Activated CD4-positive, alpha-beta memory T cell treated with anti-CD3 and anti-CD28 coated beads, Interleukin-2, amount 10 ng/mL, durations not matched to agents 7 days and 5 days (primary cell): ENCODE measurements at places on chromosomes 1 and 21. TPM values are rescaled to one million over a fixed set of nuclear protein-coding genes. Genes with fewer than 3 reads are reported as not detected.
A peak's percentile ranks its signal among the peaks of the same experiment; 100 is the strongest.

The MROH9 gene
- not detected for total RNA-seq

The TFF2 gene
- total RNA-seq = not detected

The GPX7 gene
- 23.5 TPM for total RNA-seq

The MMEL1 gene
- 1.0 TPM for total RNA-seq

DNA sequence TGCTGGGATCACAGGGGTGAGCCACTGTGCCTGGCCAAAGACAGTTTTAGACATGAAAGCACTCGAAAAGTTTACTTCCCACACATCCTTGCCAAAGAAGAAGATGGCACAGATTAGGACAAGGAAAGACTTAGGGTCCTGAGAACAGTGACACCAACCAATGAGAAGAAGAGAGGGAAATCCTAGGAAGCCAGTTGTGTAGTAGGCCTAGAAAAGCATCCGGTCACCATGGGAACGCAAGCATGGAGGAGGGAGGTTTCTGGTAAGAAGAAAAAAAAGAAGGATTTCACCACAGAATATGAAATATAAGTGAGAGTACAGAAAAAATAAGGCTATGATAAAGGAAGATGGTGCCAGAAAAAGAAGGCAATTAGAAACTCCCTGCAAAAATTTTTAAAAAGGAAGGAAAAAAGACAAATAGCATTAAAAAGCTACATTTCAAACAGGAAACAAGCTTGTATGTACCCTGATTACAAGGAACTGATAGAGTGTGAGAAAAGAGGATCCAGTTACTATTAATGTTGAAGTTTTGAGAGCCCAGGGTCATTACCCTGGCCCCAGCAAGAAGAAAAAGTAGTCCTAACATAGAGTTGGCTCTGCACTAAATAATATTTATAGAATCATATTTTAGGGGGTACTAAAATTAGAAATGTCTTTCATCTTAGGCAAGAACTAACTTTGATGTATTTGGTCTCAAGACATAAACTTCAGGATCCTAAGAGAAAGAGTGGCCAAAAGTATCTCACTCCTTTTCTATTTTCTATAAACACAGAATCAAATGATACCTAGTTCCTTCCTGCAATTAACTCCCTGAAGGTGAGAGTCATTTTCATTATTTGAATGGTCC lies 16.1 kb downstream of the DIPK1A start:
- H3K4me1 ChIP-seq = peaks cover 37% of the 10 kb centered on the region
- no peaks in the 10 kb centered on the region for H3K36me3 ChIP-seq
- no peak overlapping the region for H3K27ac ChIP-seq
- DNase-seq = no peak
- no peak overlapping the region for H3K4me3 ChIP-seq
- no peaks in the 10 kb centered on the region for H3K27me3 ChIP-seq

- DNase-seq = no peak
- peaks cover 13% of the 10 kb centered on the region for H3K4me1 ChIP-seq
- no peaks in the 10 kb centered on the region for H3K27me3 ChIP-seq
- H3K36me3 ChIP-seq = no peaks in the 10 kb centered on the region
- H3K27ac ChIP-seq = no peak overlapping the region
Observed at GRCh38 chr1:235571482-235571881, 67.2 kb upstream of the B3GALNT2 start.

- no peaks in the 10 kb centered on the region for H3K36me3 ChIP-seq
- H3K4me3 ChIP-seq = no peak overlapping the region
- H3K27me3 ChIP-seq = peaks cover 50% of the 10 kb centered on the region
- peaks cover 4% of the 10 kb centered on the region for H3K4me1 ChIP-seq
- no peak overlapping the region for H3K27ac ChIP-seq
Observed at GRCh38 chr1:43143441-43143888, 28.6 kb downstream of the EBNA1BP2 start.

GRCh38 chr1:69315823-69316222 lies 251.9 kb upstream of the LRRC7 start:
- H3K36me3 ChIP-seq = no peaks in the 10 kb centered on the region
- no peak for DNase-seq
- no peak overlapping the region for H3K27ac ChIP-seq
- no peaks in the 10 kb centered on the region for H3K27me3 ChIP-seq
- no peaks in the 10 kb centered on the region for H3K4me1 ChIP-seq

DNA sequence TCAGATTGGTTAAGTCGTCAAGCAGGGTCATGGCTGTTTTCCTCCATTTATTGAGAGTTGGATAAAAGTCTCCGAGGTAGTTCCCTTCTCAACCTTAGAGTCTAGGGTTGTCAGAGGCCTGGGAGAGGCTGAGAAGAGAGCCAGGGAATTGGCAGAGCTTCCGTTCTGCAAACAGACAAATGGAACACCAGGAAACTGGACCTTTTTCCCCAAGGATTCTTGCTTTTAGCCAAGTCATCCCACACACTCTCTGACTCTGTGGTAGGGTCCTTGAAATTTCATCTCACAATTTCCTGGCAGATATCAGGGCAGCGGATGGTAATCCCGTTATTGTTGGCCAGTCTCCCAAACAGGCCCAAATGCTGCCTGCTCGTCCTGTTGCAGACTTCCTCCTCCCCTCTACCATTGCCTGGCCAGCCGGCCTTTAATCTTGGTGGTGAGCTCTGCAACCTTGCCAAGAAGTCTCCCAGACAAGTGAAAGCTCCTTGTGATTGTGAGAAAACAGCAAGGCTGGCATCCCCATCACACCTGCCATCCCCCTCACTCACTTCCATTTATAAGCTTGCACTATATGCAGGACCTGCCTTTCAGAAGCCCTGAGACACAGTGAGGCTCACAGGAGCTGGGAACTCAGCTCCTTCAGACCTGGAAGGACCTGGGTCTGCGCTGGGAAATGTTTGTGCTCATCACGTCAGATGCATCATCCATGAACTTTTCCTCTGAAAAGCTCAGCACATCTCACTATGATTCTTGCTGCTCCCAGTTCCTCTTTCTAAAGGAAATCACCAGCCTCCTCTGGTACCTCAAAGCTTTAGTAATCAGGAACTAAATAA lies 13.7 kb upstream of the SRP9 start:
- no peak overlapping the region for H3K4me3 ChIP-seq
- no peaks in the 10 kb centered on the region for H3K36me3 ChIP-seq
- H3K27me3 ChIP-seq = peaks cover 7% of the 10 kb centered on the region

GRCh38 chr1:203100516-203100869 lies 14.7 kb upstream of the MYOG start:
- no peak overlapping the region for H3K27ac ChIP-seq
- H3K27me3 ChIP-seq = peaks cover 20% of the 10 kb centered on the region
- no peaks in the 10 kb centered on the region for H3K4me1 ChIP-seq
- no peak for DNase-seq
- no peaks in the 10 kb centered on the region for H3K36me3 ChIP-seq

- H3K36me3 ChIP-seq = peaks cover 2% of the 10 kb centered on the region
- no peak for DNase-seq
- H3K4me3 ChIP-seq = no peak overlapping the region
- no peaks in the 10 kb centered on the region for H3K27me3 ChIP-seq
- peak overlapping the region; percentile 2 for H3K27ac ChIP-seq
- peaks cover 73% of the 10 kb centered on the region for H3K4me1 ChIP-seq
Observed at GRCh38 chr1:156119503-156120209, 5.1 kb downstream of the LMNA start.

DNA sequence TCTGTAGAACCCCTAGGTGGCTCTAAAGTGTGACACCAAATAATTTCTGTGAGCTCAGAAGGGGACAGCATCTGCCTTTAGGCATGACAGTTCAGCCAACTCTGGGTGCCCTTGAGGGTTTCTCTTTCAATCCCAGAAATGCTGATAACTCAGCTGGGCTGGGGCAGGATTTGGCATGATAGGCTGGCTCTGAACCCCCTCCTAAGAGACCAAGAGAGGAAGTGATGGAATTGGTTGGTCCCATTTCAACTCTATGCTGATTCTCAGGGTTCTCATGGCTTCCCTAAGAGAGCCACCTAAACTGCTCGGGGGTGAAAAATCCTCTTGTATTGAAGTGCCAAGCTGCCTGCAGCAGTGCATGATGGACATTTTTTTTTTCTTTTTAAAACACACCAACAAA lies 28.5 kb upstream of the TMEM39B start:
- H3K27ac ChIP-seq = no peak overlapping the region
- H3K4me1 ChIP-seq = no peaks in the 10 kb centered on the region
- no peaks in the 10 kb centered on the region for H3K27me3 ChIP-seq
- H3K4me3 ChIP-seq = no peak overlapping the region
- peaks cover 66% of the 10 kb centered on the region for H3K36me3 ChIP-seq

- DNase-seq = peak; percentile 28
- H3K27me3 ChIP-seq = no peaks in the 10 kb centered on the region
- H3K4me1 ChIP-seq = peaks cover 29% of the 10 kb centered on the region
- no peak overlapping the region for H3K4me3 ChIP-seq
- peaks cover 46% of the 10 kb centered on the region for H3K36me3 ChIP-seq
- peak overlapping the region; percentile 16 for H3K27ac ChIP-seq
Observed at GRCh38 chr1:6591222-6591621, 11.4 kb downstream of the ZBTB48 start.

- peaks cover 3% of the 10 kb centered on the region for H3K27me3 ChIP-seq
- no peak for DNase-seq
- H3K36me3 ChIP-seq = no peaks in the 10 kb centered on the region
- no peaks in the 10 kb centered on the region for H3K4me1 ChIP-seq
- no peak overlapping the region for H3K27ac ChIP-seq
- no peak overlapping the region for H3K4me3 ChIP-seq
Observed at GRCh38 chr1:158675563-158676323, 10.8 kb downstream of the SPTA1 start.

- H3K4me1 ChIP-seq = peaks cover 85% of the 10 kb centered on the region
- H3K27me3 ChIP-seq = no peaks in the 10 kb centered on the region
- peaks cover 57% of the 10 kb centered on the region for H3K36me3 ChIP-seq
- peak; percentile 88 for DNase-seq
Observed at GRCh38 chr1:154955718-154956543, at the start of gene PBXIP1. PBXIP1 (minus strand) TSS chr1:154956099; CDS start chr1:154953721, 2,378 bp downstream.

- H3K4me3 ChIP-seq = no peak overlapping the region
- DNase-seq = no peak
- no peaks in the 10 kb centered on the region for H3K4me1 ChIP-seq
- no peak overlapping the region for H3K27ac ChIP-seq
- no peaks in the 10 kb centered on the region for H3K27me3 ChIP-seq
Observed at GRCh38 chr1:97630281-97630680, 290.6 kb downstream of the DPYD start.

DNA sequence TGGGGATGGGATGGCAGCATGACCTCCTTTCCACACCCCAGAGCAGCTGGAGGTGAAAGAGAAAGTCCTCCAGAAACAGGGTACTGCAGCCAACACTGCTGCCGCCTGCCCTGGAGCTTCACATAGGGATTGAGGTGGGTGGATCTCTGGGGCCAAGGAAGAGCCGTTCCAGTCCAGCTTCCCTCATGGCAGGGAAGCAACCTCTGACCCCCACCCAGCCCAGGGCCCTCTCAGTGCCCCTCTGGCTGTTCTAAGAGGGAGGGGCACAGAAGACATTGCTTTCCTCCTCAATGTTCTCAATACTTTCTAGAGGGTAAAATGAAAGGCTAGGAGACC lies 5.7 kb downstream of the KIF21B start:
- H3K36me3 ChIP-seq = peaks cover 74% of the 10 kb centered on the region
- peak overlapping the region; percentile 96 for H3K4me3 ChIP-seq
- no peaks in the 10 kb centered on the region for H3K27me3 ChIP-seq
- DNase-seq = no peak
